Stimulated activated CD8-positive, alpha-beta memory T cell treated with anti-CD3 and anti-CD28 coated beads, Interleukin-2, amount 100 ng/mL, for 48 hours (primary cell): ENCODE measurements at places on chromosomes 4 and X.
A peak's percentile ranks its signal among the peaks of the same experiment; 100 is the strongest.

- no peak for DNase-seq
Observed at GRCh38 chr4:98612318-98613250, 45.8 kb downstream of the TSPAN5 start.

DNA sequence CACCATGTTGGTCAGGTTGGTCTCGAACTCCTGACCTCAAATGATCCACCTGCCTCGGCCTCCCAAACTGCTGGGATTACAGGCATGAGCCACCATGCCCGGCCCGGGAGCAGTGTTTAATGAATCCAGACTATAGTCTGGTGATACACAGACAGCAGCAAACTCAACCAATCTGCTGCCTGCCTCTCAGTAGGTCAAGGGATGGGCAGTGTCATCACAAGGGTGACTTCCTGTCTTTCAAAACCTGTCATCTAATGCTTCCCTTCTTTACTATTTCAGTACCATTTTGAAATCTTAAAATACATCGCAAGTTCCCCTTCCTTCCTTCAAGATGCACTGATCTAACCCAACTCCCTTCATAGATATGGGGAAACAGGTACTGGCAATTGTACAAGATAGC is 8.4 kb downstream of the RPL39 start:
- DNase-seq, result no peak

DNA sequence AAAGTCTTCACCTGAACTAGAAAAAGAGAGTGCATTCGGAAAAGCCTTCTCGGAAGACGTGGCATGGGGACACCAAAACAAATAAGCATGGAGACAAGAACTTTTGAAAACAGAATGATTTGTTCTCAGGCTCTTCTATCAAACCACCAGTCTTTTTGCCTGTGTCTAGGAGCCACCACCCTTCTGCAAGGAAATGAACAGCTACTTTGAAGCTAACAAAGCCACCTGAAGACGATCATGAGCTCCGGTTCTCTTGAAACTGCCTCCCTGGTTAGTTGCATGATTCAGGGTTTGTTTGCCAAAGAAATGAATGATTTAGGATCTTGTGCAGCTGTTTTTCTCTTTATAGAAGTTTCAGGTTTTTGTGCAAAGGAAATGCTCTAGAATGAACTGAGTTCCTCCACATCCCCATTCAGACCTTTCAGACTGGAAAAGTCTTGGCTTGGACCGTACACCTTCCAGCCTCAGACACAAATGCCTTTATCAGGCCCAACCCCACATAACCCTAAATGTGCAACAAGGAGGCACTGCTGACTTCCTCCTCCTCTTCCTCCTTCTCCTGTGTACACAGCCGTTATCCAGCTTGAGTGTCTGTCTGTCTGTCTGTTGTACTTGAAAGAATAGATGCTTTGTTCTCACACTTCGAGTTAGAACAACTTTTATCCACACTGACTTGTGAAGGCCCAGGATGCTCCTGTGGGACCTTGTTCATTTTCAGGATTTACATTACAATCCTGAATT is 334.8 kb upstream of the KLF3 start:
- DNase-seq, result no peak

- DNase-seq, result peak; percentile 80
Observed at GRCh38 chr4:151014521-151015458, at the start of gene LRBA. Gene LRBA (minus strand): TSS chr4:151015284. CDS start chr4:151014642, 642 bp downstream.

DNA sequence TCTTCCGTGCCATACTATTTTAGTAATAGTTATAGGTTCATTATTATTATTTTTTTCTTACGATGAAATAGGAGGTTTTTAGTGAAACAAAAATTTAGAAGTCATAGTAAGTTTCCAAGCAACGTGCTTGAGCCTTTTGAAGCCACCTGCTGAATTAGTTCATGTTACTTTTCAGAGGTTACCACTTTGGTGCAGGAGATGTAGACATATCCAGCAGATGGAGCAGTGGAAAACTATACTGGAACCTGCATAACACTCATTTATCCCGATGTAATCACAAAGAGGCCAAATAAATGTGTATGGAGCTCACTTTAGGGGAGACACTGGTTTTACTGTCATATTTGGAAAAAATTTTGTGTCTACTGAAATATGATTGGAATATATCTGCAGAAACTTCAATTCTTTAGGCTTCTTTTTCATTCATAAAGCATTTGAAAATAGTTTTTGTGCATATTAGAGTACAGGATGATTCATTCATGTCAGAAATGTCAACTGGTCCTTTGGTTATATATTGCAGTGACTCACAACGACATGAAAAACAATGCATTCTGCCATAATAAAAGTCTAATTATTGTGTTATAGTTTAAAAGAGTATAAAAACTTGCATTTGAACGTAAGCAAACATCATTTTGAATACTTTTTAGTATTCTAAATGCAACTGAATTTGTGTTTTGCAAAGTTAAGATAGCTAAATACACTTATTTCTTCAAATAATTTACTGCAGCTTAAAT is 2182.9 kb upstream of the TENM3 start:
- no peak for DNase-seq

DNA sequence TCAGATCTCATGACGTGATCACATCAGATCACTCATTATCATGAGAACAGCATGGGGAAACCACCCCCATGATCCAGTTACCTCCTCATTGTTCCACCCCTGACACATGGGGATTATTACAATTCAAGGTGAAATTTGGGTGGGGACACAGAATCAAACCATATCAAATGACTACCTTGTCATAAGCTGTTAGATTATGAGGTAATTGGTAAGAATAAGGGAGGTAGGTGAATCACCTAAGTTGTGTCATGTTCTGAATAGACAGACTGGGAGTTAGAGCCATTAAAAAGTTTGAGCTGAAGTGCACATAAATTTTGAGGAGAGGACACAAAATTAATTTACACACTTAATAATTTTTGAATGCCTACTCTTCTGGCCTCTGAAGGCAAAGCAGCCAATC is 24.7 kb downstream of the SLC9B1 start:
- DNase-seq, result no peak

DNA sequence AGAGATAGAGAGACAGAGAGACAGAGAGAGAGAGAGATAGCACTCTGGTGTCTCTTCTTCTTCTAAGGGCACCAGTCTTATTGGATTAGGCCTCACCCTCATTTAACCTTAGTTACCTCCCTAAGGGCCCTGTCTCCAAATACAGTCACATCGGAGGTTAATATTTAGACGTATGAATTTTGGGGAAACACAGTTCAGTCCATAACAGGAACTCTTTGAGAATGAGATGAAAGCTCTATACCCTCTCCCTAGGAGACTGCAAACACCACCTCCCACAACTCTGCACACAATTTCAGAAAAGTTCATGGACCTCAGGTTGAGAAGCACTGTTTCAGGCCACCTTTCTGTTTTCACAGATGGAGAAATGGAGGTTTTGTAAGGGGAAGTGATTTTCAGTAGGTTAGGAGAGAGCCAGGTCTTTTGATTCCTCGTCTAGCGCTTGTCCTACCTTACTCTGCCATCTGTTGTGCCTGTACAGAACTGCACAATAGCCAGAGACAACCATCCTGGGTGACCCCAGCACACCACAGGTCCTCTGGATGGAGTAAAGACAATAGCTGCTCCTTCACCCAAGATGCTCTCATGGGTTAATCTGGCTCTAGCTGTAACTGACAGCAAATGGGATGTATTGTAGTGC is 16.9 kb upstream of the LOC101059915 start:
- no peak for DNase-seq

GRCh38 chrX:72243472-72243871 is 4.6 kb upstream of the ERCC6L start:
- no peak for DNase-seq

DNA sequence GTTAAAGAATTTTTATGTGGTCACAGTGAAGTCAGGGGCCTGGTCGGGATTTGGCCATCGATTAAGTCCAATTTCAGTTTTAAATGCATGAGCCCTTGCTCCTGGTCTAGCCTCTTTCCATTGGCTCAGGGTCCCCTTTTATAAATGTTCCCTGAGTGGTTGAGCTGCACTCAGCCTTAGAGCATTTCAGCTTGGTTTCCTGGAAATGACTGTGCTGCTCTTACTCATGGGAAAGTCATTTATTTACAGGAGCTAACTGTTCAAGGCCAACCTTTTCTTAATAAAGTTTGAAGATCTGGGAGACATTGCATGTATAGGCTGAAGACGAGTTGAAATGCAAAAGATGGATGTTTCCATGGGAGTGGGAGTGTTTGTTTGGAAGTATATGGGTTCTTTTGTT is 98.8 kb upstream of the CLNK start:
- no peak for DNase-seq

GRCh38 chr4:3375688-3376087 is 66.1 kb upstream of the HGFAC start:
- no peak for DNase-seq

DNA sequence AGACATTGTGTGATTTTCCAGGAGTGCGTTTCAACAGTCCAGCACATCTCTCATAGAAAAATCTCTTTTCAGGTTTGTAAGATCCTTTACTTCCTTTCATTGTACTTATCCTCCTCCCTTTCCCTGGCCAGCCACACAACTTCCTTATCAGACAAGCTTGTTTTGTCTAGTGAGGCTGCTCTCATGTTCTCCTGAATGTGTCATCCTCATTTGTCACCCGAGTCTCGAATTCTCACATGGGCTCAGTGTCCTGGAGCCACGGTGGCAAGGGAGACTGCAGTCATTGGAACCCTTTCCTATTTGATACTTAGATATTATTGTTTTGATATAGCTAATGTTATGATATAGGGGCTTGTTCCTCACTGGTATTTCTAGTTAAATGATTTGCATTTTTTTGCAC is 16.9 kb downstream of the SYNPO2 start:
- no peak for DNase-seq

DNA sequence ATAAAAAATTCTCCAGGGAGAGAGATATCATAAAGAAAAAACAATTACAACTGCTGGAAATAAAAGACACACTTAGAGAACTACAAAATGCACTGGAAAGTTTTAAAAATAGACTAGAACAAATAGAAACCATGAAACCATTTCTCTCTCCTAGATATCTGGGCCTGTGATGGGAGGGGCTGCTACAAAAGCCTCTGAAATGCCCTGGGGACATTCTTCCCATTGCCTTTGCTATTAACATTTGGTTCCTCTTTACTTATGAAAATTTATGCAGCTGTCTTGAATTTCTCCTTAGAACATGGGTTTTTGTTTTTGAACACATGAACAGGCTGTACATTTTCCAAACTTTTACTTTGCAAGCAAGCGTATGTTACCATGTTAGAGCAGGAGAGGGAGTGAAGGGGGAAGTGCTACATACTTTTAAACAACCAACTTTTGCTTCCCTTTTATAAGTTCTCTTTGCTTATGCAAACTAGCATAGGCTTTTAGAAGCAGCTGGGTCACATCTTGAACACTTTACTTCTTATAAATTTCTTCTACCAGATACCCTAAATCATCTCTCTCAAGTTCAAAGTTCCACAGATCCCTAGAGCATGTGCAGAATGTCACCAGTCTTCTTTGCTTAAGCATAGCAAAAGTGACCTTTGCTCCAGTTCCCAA is 47.9 kb upstream of the PACRGL start:
- no peak for DNase-seq

DNA sequence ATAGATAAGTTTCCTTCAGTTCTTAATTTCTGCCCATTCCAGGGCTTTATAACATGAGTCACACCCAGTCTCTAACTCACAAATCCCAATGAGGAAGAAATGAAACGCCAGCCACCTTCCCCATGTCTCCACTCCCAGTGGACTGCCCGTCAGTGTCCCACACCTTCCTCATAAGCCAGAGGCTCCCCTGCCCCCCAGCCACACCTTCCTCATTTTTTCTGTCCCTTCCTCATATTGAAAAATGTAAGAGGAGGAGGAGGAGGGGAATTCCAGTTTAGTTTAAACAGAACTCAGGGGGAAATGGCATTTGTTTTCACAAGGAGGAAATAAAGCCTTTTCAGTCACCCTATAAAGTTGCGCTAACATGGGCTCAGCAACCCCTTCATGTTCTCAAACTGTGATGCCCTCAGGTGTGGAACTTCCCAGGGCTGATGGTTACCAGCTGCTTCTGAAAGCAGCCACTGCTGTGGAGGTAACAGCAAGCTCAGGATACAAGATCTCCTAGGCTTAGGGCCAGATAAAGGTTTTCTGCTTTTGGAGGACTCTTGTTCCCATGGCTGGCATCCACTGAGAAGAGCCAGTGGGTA is 97.8 kb downstream of the PARM1 start:
- no peak for DNase-seq

GRCh38 chrX:150863191-150863590 is 35.3 kb downstream of the CD99L2 start:
- DNase-seq, result no peak

DNA sequence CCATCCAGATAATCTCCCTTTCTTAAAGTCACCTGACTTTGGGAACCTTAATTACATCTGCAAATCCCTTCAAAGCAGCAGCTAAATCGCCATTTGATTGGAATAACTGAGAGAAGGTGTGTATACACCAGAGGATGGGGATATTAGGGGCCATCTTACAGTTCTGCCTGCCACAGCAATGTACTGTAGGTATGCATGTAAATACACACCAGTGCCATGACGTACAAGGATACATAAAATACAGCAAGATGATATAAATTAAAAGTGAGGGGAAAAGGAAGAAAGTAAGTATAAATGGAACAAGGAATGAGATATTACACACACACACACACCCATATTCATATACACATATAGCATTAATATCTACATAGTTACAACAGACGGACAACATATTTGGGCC is 81.2 kb downstream of the CBR4 start:
- no peak for DNase-seq

- no peak for DNase-seq
Observed at GRCh38 chr4:137212601-137213000, 319.7 kb downstream of the PCDH18 start.

DNA sequence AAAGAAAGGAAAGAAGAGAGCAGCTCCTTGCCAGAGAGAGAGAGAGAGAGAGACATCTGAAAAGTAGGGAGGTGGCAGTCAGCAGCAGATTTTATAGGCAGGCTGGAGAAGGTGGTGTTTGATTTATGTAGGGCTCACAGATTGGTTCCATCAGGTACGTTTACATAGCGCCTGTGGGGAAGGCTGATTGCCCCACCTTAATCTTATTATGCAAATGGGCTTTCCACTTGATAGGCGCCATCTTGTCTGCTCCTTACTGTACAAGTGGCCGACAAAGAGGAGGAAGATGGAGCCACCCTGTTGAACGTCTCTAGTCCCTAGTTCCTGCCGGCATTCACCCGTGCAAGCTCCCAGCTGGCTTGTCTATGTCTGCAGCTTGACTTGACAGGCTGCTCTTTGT is 49.1 kb upstream of the DHRSX start:
- DNase-seq, result no peak

GRCh38 chr4:62644372-62644771 is 1444.2 kb downstream of the ADGRL3 start:
- DNase-seq, result no peak
